Activated CD4-positive, CD25-positive, alpha-beta regulatory T cell treated with anti-CD3 and anti-CD28 coated beads, Interleukin-2, amount 50 U/mL, for 24 hours (primary cell): ENCODE measurements at places on chromosomes 1 and 21.

DNA sequence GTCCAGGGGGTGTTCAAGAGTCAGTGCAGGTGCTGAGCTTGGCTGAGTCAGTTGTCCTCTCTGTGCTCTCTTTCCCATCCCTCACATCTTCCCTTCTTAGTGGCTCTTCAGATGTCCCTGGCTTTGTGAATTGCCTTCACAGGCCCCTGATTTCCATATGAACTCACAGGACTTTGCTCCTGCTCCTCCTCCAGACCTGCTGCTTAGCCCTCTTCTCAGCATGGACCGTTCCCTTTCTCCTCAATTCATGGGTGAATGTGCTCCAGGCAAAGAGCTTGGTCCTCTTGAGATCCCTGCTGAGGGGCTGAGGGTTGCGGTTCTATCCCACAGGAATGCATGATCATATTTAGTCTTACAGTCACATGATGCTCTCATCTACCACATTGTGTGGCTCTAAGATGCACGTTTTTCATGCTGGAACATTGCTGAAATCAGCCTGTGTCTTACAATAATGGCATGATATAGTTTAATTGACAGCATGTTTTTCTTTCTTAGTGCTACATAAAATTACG lies 30.5 kb downstream of the CACNA1E start:
- ATAC-seq, result no peak

DNA sequence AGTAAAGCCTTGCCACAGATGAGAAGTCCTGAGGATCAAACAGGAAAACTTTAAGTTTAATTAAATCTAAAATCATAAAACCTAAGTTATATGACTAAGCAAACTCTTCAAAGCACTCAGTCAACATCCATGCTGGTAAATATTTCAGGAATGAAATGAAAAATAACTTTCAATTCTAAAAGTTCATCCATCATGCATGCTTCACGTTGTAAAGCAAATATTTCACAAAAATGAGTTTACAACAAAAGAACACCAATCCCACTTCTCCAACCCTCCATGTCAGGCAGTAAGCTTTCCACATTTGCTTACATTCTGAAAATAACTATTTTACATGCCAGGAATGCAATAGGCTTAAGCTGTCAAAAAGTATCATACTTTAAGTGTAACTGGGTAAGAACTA lies 16.8 kb downstream of the APP start:
- no peak for ATAC-seq

DNA sequence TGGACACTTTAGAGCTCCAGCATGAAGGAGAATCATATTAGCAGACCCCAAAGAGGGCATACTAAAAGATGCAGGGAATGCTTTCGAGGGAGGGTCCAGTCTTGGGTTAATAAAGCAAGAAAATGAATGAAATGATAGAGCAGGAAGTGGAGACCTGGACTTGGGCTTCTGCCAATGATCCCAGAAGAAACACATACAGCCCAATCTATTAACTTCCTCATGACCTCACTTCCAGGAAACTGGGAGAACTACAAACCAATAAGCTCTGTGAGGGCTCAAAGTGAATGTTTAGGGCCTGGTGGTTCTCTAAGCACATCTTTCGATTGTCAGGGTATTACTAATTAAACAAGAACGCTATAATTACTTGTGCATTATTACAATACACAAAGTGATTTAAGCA lies 53.6 kb upstream of the SSX2IP start:
- no peak for ATAC-seq

- ATAC-seq, result no peak
Observed at GRCh38 chr1:193661385-193661784, 475.0 kb upstream of the B3GALT2 start.

DNA sequence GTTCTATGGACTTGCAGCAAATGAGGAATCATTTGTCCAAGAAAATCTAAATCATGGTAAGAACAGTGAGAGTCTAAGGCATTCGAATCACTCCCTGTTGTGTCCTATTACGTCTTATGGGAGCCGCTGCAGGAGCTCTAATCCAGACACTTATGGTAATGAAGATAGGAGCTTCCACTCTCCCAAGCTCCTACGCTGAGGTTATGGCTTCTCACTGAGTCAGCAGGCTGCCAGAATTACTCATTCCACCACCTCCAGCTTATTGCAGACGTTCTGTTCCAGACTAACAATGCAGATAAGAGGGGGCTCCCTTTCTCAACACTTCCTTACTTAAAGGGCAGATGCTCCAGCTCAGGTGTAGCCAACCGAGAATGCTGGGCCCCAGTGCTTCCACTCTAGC lies 212.6 kb downstream of the GREM2 start:
- ATAC-seq, result no peak

GRCh38 chr1:66237722-66238479 lies 296.1 kb upstream of the SGIP1 start:
- ATAC-seq, result no peak

GRCh38 chr1:24946861-24947658 lies 17.0 kb upstream of the RUNX3 start:
- ATAC-seq, result peak; percentile 83
